NCI-H1092 treated with DMSO at 0.1 percent for 48 hours (cell line): ENCODE measurements at places on chromosomes 6 and 20.

DNA sequence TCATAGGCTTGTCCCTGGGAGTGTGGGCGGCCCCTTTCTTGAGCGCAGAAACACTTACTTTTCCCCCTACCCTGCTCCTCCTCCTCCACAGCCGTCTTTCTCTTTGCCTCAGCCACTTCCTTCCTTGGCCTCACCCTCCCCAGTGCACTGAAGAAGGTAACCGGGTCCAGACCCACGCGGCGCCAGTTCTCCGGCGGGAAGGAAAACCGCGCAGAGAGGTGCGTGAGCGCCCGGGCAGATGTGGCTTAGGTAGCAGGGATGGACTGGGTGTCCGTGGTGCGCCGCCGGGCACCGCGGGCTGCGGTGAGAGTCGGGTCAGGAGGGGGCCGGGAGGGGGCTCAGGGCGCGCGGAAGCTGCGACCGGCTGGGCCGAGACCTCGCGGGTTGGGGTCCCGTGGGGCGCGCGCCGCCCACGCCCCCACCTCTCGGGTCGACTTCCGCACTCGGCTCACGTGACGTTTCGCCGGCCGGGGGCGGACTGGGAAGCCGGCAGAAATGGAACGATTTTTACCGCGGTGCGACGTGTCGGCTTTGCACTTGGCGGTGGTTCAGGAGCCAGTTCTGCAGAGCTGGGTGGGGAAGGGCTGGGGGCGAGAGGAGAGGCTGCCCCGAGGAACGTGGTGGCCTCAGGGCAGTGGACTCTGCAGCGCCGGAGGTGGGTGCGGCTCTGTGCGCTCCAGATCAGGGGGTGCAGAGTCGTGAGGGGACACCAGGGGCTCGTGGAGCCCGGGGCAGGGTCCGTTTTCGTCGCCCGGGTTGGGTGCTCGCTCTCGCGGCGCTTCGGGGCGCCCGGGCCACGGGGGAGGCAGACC, at the start of gene ABRACL:
Gene ABRACL, plus strand, starts transcription at position 88 of the 812 bp plus-strand sequence. CDS start 5,416 bp downstream, outside the sequence.
- peak; percentile 40 for DNase-seq

DNA sequence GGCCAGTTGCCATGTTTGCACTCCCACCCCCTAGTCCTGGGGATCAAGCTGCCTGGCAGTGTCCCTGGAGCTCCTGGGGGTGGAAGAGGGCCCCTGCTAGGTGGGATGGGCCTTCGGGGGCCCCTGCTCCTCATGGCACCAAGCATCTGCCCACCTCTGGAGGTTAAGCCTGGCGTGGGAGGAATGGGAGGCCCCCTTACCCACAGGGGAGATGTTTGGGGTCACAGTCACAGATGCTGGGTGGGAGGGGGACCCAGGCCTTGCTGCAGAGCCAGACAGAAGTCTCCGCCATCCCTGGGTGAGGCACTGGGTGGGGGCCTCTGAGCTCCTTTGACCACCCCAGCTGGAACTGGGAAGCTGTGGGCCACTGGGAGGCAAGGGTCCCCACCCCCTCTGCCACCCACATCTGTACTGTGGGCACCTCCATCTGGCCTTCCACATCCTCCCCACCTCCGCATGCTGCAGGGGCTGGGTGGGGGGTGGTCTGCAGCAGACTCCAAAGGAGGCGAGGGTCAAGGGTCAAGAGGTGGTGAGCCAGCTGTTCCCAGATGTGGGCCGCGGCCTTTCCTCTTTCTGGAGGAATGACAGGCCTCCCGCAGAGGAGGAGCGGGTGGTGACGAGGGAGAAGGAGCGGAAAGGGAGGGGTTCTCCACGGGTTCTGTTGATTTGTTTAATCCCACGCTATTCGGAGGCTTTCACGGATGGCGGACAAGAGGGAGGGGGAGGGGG, 41.5 kb downstream of the YTHDF1 start:
- no peak for DNase-seq

DNA sequence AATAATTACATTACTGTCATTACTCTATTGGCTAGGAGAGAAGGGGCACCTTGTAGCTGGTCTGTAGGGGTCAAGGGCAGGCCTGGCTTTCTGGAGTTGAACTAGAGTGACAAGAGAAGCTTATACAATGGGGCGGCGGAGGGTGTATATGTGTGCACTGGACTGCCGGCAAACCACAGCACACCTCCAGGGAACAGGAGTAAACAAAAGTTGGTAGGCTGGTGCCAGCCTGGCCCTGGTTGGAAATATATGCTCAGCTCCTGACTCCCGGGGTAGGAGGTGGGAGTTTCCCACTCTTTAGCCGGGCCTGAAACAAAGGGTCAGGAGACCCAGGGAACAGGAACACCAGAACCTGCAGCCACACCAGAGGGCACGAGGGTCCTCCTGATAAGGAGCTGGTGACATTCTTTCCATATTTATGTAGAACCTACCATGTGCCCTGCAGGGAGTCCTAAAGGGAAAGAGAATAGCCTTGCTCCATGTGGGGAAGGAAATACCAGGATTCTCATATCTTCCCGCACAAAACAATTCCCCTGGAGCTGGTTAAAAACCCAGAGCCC, 5.1 kb downstream of the C6orf132 start:
- DNase-seq, result no peak

- peak; percentile 35 for DNase-seq
These were observed 42.2 kb downstream of the CDH26 start for GRCh38 chr20:60000271-60001042.

DNA sequence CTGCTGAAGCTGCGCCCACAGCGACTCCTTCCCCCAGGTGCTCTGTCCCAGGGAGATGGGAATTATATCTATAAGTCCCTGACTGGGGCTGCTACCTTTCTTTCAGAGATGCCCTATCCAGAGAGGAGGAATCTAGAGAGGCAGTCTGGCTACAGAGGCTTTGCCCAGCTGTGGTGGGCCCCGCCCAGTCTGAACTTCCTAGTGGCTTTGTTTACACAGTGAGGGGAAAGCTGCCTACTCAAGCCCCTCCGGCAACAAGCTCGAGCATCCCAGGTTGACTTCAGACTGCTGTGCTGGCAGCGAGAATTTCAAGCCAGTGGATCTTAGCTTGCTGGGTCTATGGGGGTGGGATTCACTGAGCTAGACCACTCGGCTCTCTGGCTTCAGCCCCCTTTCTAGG, 152.5 kb upstream of the MAP3K7 start:
- DNase-seq, result no peak

GRCh38 chr20:22789676-22790075, 205.3 kb upstream of the FOXA2 start:
- DNase-seq, result no peak

DNA sequence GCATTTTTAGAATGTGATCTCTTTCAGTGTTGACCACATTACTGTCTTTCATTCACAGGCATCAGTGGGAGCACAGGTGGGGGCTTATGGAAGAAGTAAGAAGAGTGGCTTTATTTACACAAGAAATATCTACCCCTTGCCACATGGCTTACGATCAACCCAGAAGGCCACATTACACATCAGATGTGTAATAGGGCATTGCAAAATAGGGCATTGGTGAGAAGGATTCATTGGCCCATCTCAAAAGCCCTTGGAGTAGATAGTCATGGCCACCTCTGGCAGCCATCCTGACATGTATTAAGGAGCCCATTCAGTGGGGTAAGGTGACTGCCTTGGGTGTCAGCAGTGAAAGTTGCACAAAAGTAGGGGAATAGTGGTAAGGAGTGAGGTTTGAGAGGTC, 97.5 kb downstream of the MAFB start:
- DNase-seq, result no peak

GRCh38 chr20:15814911-15815310, 758.3 kb downstream of the KIF16B start:
- no peak for DNase-seq
